Activated CD8-positive, alpha-beta memory T cell treated with anti-CD3 and anti-CD28 coated beads for 24 hours (primary cell): ENCODE measurements at places on chromosomes 12 and 14.

- no peak for DNase-seq
Observed at GRCh38 chr14:31194095-31194494, 13.5 kb downstream of the HECTD1 start.

GRCh38 chr12:62210422-62210821, 49.8 kb upstream of the USP15 start:
- DNase-seq: no peak

DNA sequence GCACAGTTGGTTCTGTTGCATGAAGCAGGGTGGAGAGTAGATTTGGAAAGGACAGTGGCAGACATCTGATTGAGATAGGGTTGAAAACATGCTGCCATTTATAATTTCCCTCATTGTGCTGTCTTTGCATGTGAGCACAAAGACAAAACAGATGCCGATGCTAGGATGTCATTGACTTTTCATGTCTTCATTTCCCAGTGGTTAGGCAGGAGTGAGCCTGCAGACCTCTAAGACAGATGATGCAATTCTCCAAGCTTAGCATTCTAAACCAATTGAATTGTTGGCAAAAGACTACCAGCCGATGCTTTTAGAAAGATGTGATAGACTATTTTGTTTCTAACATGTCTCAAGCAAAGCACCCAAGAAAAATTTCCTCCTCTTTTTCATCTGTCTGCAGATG, 37.1 kb upstream of the PELI2 start:
- DNase-seq: no peak

- no peak for DNase-seq
Observed at GRCh38 chr12:112011685-112012084, 1.3 kb downstream of the TMEM116 start.

DNA sequence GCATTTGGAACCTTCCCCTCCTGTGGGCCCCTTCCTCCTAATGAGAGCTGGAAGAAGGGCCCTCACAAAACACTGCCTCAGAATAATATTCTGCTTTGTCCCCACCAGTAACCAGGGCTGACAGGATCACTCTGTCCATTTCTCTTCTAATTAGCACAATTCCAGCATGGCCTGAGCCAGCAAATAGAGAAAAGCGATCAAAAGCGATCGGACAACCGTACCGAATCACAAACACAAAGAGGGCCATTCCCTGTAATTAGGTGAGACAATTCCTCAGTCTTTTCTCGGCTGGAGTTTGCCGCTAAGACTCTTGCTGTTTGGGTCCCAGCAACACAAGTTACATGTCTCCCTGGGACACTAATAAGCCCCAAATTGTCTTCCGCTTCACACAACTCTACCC, 35.6 kb upstream of the VSX2 start:
- DNase-seq: no peak

GRCh38 chr12:68768431-68768939, 22.5 kb downstream of the SLC35E3 start:
- DNase-seq: no peak

GRCh38 chr12:27280412-27280811, 36.3 kb downstream of the STK38L start:
- DNase-seq: no peak

DNA sequence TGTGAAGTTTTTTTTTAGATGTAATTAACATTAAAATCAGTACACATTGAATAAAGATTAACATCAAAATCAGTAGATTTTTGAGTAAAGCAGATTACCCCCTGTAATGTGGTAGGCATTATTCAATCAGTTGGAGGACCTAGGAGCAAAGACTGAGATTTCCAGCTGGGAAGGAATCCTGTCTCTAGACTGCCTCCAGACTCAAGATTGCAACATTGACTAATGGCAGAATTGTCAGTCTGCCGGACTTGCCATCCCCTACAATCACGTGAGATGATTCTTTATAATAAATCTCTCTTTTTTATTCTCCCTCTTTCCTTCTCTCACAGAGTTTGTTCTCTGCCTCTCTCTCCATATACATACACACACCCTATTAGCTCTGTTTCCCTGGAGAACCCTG, 51.4 kb upstream of the SLC6A15 start:
- DNase-seq: no peak

GRCh38 chr14:77041881-77042545, 13.5 kb upstream of the IRF2BPL start:
- no peak for DNase-seq

- DNase-seq: no peak
Observed at GRCh38 chr12:76083246-76083903, 1.1 kb downstream of the NAP1L1 start.

DNA sequence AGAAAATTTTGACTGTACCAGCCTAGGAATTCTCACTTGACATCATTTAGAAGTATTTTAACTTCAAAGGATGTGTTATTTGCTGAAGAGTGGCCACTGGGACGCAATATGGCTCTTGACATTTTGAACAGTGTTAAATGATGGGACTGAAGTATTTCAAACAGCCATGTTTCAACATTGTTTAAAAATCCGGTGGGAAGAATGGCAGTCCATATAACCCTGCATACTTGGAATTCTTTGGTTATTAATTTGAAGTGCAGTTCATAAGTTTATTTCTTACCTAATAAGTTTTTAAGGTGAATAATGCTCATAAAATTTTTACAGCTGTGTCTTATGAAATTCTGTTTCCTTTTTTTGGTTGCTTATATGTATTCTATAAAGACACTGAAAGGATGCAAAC, 8.3 kb downstream of the TMTC2 start:
- no peak for DNase-seq

DNA sequence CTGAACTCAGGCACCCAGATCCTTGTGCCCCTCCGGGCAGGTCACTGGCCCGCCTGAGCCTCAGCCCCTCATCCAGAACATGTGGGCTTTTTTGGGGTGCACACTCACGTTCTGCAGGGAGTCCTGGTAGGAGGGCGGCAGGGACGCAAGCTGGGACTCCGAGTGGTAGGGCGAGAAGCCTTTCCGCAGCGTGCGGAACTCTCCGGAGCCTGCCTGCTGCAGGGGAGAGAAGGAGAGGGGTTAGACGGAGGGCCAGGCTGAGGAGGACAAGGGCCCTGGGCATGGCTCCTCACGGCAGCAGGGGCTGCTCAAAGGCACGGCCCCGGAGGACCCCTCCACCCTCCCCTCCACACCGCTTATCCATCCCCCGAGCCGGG, 40.8 kb downstream of the CCNK start:
- DNase-seq: no peak

GRCh38 chr12:27534060-27534764, 10.2 kb downstream of the PPFIBP1 start:
- DNase-seq: no peak
